ENCODE measurements at places on chromosomes 12 and 14.

- no peak for DNase-seq
These were observed 164.2 kb downstream of the ALG10 start for GRCh38 chr12:34186492-34186891.

- no peak for DNase-seq
These were observed 3.7 kb upstream of the MAPKAPK5 start for GRCh38 chr12:111838353-111838752.

DNA sequence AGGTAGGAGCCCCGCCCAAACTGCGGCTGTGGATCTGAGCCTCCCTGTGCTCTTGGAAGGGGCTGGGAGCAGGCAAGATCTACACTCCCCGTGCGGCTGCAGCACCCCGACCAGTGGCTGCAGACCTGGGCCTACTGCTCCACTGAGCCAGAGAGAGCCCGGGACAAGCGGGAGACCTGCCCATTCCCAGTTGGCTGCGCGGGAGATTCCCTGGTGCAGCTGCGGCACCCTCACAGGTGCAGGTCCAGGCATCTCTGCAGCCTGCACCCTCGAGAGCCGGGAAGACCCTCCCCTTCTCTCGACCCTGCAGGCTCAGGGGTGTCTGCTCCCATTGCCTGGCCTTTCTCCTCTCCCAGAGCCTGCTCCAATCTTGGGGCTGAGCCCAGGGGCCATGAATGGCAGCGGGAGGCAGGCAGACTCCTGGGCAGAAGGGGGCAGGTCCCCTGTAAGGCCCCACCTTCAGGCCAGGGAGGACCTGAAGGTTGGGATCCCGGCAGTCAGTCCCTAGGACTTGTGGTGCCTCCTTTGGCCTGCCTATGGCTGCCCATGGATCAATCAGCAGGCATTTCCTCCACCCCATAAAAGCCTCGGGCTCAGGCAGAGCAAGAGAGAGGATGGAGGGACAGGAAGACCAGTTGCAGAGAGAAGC lies 8.8 kb upstream of the A2M start:
- no peak for DNase-seq

GRCh38 chr14:91774140-91775096 lies 42.5 kb upstream of the CATSPERB start:
- DNase-seq, result no peak

DNA sequence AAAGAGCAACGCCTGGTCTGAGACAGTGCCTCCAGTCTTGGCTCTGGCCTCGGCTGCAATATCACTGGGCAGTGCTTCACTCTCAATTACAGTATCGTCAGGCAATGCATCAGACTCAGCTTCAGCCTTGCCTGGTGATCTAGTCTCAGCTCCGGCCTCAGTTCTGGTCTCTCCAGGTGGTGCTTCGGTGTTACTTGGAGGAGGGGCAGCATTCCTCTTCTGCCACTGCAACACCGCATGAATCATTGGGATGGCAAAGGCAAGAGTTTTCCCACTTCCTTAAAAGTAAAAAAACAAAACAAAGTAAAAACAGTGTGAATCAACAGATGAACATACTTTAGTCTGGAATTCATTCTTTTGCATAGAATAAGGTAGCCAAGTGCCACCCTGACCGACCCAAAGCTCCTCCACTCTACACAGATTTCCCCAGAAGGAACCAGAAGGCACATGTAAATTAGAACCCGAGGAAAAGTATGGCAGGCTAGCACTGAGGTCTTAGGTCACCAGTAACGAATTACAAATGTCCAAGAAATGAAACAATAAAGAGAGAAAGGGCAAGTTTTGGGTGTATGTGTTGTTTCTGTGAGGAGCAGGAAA lies 18.6 kb downstream of the DDX24 start:
- no peak for DNase-seq

DNA sequence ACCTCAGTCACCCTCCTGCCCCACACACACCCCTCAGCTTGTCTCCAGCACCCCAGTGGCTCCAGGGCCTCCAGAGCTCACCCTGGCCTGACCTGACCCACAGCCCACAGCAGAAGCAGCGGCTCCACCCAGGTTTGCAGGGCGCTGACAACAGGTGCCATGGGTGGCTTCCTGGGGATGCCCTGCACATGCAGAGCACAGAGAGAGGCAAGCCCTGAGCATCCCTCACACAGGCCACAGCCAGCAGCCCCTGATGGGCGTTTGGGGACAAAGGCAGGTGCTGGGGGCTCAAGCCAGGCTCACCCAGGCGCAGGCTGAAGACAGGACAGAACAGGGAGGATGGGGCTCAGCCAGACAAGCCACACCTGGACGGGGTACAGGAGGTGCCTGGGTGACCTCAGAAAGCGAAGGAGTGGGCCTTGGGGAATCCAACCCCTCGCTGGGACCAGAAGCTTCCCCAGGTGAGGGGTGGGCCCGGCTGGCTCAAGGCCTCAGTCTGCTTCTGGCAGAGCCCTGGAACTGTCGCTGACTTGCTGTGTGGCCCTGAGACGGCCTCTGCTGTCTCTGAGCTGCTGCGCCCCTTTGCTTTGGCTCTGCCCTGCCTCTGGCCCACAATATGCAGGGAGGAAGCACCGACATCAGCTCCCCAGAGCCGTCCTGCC lies 10.6 kb downstream of the ARL6IP4 start:
- no peak for DNase-seq

DNA sequence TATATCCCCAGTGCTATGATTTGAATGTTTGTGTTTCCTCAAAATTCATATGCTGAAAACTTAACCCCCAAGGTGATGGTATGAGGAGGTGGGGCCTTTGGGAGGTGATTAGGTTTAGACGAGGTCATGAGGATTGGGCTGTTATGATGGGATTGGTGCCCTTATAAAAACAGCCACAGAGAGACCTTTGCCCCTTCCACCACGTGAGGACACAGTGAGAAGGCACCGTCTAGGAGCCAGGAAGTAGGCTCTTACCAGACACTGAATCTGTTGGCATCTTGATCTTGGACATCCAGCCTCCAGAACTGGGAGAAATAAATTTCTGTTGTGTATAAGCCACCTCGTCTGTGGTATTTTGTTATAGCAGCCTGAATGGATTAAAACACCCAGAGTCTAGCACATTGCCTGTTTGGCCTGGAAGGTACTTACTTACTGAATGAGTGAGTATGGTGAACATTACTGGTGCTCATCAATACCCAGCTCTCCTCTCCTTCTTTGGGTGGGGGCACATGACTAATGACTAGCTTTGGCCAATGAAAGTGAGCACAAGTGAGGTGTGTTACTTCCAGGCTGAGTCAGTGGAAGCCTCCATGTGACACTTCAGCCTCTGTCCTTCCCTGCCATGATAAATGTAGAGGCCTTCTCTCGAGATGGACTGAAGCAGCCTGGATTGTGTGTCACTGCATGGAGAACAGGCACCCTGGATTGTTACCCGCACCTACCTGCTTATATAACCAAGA lies 72.4 kb upstream of the CHST11 start:
- DNase-seq, result no peak

DNA sequence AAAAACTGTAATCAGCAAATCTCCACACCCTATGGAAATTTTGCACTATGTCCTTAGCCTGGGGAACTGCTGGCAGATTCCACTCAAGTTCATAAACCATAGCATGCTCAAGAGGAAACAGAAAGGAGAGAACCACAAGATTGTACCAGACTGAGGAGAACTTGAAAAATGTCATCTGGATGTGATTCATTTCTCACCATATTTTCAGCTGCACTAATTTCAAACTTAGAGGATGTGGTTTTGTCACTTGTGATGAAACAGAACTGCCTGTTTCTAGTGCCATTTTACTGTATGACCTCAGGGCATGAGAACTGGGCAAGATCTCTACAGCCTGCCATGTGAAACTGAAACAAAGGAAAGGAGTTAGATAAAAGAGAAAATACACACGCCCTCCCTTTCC lies 1493.1 kb upstream of the FLRT2 start:
- DNase-seq, result no peak

DNA sequence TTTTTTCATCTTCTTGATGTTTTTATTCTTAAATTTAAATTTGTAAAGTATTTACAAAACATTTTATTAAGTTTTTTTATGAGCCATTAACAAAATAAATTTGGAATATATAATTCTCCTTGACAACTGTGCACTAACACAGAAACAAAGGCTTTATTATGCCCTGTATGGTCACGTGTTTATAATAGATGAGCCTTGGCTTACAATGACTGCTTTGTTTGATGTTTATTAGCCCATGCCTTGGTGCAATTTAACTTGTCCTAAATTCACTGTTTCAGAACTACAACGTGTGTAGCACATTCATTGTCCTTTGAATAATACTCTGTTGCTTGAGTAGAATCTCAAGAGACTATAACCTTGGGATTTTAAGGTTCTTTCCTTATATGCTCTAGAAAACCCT lies 59.8 kb downstream of the CNTN1 start:
- DNase-seq, result no peak

GRCh38 chr12:6280053-6280469 lies 30.4 kb upstream of the PLEKHG6 start:
- no peak for DNase-seq

DNA sequence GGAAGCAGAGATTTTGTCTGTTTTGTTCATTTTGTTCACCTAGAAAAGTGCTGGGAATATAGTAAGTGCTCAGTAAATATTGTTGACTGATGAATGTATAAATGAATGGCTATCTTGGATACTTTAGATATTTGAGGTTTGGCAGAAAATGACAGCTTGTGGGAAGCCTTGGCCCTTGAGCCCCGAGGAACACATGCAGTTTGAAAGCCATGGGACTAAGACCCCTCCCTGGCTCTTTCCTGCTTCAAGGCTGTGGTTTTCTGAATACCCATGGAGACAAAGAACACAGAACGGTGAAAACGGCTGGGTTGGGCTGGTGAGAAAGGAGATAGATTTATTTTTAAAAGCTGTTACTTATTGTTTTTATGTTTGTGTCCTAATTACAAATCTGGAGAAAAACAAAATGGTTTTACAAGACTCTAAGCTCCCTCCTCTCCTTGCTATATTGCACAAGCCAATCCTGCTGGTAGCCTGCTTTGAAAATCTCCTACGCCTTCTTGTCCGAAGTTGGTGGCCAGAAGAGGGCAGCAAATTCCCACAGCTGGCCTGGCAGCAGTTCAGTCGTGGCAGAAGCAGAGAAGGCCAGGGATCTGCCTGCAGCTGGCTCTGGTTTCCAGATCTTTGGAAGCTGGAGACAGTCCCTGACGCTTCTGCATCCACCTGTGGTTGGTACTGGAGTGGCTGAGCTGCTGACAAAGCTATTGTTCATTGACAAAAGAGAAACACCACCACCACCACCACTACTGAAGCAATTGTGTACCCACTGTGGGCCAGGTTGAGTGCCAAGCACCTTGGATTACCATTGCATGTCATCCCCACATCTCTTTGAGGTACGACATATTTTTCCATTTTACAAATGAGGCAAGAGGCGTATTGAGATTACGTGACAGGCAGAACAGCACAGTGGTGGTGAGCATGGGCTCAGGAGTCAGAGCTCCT lies 5.2 kb upstream of the KRT85 start:
- DNase-seq, result peak; percentile 41

GRCh38 chr12:24366514-24366913 lies 417.0 kb upstream of the SOX5 start:
- DNase-seq, result no peak

GRCh38 chr14:24256960-24257359 lies 6.0 kb downstream of the TGM1 start:
- no peak for DNase-seq

DNA sequence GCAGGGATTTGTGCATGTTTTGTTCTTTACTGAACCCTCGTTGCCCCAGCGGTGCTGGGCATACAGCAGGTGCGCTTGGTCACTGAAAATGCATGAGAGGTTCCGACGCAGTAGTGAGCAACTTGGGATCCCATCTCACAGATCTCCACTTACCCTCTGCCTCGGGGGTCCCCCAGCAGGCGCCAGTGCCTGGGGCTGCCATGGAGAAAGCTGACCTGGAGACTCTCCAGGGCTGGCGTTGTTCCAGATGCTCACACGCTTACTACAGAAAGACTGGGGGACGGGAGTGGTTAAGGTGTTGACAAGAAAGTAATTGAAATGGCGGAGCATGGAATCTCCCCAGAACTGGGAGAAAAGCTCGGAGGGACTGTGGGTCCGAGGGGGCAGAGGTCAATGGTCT lies 14.2 kb downstream of the GLT1D1 start:
- DNase-seq, result no peak

- DNase-seq, result no peak
These were observed 379.3 kb downstream of the NAV3 start for GRCh38 chr12:78209846-78210505.

- no peak for DNase-seq
These were observed 3.8 kb downstream of the KRT82 start for GRCh38 chr12:52402377-52402776.

DNA sequence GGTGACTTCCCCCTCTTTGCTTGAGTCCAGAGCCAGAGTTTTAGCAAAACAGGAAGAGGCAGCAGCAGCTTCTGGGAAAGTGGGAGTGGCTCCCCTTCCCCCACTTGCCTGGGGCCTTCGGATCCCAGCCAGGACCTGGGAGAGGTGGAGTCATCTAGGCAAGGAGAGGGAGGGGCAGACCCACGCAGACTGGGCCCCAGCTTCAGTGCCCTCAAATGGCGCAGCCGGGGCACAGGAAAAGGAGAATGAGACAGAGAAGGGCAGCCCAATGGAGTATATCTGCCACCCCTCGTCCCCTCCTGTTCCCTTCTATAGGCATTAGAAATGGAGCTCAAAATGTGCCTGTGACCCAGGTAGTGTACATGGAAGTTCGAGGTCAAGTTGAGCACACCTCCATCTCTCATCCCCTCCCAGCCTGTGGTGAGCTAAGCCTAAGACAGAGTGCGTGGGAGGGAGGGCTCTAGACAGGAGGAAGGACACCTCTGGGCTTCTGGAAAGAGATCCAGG lies 9.3 kb upstream of the HDAC7 start:
- no peak for DNase-seq

DNA sequence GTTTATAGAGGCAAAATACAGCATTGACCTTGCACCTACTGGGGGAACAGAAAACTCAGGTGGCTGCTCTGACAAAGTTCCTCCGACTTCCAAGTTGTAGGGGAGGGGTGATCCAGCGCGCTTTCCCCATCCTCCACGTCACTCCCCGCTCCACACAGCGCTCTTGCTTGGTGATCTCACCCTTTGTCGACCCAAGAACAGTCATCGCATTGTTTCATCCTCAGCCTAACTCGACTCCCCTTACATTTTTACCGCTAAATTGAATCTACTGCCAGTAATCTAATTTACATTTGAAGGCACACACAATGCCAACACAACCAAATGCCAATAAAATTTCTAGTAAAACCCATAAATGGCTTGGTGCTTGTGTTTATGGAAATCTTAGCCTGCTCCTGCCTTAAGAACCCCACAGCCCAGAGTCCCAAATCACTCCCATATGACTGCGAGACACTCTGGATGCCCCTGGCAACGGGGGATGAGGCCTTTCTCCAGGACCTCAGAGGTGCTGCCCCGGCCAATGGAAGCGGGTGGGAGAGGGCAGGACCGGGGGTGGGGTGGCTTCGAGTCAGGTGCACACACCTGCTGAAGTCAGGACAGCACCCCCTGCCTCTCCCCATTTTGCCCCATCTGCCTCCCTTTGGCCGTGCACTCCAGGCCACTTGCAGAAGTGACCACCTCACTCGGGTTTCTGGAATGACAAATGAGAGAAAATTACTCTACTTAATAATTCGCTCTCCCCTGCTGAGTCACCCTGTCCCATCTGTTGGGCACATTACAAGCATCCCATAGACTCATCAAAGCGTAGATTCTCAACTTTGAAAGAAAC lies 98.2 kb upstream of the GSC start:
- no peak for DNase-seq

- no peak for DNase-seq
These were observed 209.9 kb downstream of the ITPR2 start for GRCh38 chr12:26623136-26623535.

GRCh38 chr12:71719647-71720370 lies 33.9 kb downstream of the TMEM19 start:
- DNase-seq, result no peak

Data from glomerular endothelial cell (primary cell).